GOT3 (cell line): ENCODE measurements at places on chromosomes 2 and 18.

GRCh38 chr2:137117385-137117784, 352.0 kb downstream of the THSD7B start:
- no peak for DNase-seq

DNA sequence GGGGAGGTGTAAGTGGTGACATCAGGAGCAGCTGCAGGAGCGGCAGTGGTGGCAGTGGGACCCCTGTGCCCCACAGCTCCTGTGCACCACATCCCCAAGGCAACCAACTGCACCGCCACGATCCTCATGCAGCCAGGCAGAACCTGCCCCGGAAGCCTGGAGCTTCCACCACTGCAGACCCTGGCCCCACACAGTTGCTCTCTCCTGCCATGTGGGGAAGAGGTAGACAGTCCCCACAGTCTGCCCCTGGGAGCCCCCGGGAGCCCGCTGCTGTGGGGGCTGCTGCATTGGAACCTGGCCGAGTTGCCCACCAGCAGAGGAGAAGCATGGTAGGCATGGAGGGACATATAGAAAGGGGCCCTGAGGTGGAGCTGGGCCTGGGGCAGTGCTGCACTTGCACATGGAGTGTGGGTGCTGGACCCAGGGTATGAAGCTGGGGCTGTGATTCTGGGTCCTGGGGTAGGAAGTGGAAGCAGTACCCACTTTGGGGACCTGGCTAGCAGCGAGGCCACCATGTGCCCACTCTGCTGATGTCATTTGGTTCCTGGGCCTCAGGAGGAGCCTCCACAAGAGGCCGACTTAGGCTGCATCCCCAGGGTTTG, 623.3 kb upstream of the LRRTM4 start:
- DNase-seq = no peak

GRCh38 chr2:55114597-55114996, 64.3 kb upstream of the RTN4 start:
- no peak for DNase-seq

GRCh38 chr2:231810905-231811304, 24.7 kb downstream of the COPS7B start:
- DNase-seq = no peak

DNA sequence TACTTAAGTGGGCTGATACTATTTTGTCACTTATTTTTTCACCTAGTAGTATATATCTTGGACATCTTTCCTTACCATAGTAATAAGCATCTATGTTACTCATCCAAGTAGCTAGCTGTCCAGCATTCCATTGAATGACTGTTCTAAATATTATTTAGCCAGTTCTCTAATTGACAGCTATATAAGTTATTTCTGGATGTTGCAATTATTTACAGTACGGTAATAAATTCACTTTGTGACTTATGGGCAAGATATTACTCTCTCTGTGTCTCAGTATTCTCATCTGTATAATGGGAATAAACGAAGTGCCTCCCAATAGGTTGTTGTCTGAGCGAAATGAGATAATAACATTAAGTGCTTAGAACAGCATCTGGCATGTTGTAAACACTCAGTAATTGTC, 46.6 kb upstream of the AGAP1 start:
- DNase-seq = no peak

DNA sequence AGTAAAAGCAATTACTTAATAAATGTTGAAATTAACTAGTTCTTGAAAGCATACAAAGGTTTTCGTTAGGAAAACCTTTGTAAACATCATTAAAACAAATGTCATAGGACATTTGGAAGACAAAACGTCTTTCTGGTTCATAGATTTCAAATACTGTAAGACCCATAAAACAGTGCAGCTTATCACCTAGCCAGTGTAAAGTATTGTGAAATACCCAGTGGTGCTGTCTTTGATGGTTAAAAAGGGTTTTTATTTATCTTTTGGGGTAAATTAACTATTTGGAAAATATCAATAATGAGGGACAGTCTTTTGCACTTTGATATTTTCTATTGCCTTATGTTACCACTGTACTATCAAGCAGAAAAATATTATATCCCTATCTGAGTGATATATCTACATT, 120.0 kb upstream of the FAM98A start:
- DNase-seq = no peak

DNA sequence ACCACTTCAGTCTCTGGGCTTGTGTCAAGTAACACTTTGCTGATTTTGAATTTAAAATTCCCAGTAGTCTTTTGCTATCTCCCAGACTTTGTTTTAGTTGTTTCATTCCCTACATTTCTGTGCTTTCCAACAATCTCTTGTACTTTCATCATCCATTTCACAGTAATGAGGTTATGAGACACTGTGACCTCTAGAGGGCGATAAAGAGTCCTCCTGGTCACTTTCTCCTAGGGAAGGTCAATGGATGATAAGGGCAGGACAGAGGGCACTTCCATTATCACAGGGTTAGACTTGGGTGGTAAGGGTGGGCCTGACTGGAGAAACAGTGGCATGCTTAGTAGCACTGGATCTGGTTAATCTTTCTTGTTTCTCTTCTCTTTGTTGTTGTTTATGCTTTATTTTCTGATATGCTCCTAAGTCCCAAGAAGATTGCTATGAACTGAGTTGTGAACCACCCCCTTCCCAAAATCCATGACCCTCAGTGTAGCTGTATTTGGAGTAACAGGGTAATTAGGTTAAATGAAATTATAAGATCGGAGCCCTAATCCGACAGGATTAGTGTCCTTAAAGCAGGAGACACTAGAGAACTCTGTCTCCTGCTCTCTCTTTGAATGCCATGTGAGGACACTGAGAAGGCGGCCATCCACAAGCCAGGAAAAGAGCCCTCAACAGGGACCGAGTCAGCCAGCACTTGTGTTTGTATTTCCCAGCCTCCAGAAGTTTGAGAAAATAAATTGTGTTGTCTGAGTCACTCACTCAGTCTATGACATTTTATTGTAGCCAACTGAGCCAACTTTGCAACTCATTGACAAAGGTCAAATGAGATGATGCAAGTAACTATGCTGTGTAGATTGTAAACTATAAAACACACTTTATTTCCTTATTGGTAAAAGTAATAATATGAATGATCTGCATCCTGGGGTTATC, 779.2 kb downstream of the CNTNAP5 start:
- no peak for DNase-seq

DNA sequence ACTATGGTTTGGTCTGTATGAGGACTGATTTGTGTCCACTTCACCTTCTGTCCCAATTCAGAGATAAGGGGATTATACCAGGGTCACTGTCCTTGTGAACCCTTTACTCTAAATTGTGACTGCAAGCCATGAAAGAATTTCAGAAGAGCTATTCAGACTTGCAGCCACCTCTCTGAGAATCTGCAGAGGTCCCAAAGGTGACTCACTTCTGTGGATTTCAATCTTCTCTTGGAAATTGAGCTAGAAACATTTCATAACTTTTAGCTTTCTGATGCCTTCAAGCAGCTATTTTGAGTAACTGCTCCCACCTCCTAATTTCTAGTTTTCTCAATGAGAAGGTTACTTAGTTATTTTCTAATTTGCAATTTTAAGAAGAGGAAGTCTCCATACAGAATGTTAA, 1242.4 kb upstream of the ACVR2A start:
- DNase-seq = no peak

- no peak for DNase-seq
These were observed 201.8 kb upstream of the KLHL14 start for GRCh38 chr18:32974421-32975162.

DNA sequence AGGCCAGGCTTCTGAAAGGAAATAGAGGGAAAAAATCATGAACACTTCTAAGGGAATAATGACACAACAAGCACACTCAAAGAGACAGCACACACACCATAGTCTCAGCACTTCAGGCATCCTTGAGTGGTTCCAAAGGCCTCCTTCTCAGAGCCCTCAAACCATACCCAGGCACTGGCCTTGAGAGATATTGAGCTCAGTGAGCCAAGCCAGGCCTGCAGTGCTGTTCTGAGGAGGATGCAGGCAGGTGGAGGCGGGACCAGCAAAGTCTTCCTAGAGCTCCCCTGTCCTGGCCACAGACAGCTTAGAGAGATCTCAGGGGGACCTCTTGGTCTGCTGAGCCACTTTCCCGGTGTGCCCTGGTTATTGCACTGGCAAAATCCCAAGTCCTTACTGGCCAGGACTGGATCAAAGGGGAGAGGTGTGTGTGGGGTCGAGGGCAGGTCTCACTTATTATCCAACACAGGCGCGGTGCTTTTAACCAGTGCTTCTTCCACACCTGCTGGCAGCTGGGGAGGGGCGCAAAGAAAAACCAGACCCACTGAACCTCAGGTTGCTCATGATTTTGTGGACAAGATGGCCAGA, 86.8 kb upstream of the HAAO start:
- no peak for DNase-seq

- DNase-seq = no peak
These were observed 68.1 kb downstream of the MYOM1 start for GRCh38 chr18:3151399-3152264.
